ENCODE measurements at places on chromosomes 1 and 21.
A peak's percentile ranks its signal among the peaks of the same experiment; 100 is the strongest.

GRCh38 chr1:214466403-214467077 is 84.9 kb downstream of the PTPN14 start:
- no peak for DNase-seq

GRCh38 chr1:212286556-212287131 is 1.4 kb downstream of the PPP2R5A start:
- DNase-seq, result no peak

- DNase-seq, result no peak
Observed at GRCh38 chr1:193448682-193449461, 262.5 kb upstream of the B3GALT2 start.

DNA sequence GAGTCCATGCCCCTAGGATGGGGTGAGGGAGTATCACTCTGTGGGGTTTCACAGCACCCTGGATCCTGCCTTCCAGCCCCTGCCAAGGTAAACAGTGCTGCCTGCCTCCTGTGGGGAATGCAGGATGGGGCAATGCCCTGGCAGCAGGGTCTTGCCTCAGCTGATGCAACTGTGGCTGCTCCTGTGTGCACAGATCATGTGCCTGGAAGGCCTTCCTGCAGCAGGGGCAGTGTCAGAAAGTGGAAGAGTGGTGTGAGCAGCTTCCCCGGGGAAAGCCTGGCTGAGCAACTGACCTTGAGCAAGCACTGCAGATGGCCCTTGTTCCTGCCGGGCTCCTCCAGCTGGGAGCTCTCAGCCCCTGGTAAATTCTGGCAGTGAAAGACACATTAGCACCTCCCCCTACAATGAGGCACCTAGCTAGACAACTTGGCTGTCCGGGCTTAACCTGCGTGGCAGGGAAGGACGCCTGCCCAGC is 9.9 kb downstream of the TOR3A start:
- DNase-seq, result no peak

DNA sequence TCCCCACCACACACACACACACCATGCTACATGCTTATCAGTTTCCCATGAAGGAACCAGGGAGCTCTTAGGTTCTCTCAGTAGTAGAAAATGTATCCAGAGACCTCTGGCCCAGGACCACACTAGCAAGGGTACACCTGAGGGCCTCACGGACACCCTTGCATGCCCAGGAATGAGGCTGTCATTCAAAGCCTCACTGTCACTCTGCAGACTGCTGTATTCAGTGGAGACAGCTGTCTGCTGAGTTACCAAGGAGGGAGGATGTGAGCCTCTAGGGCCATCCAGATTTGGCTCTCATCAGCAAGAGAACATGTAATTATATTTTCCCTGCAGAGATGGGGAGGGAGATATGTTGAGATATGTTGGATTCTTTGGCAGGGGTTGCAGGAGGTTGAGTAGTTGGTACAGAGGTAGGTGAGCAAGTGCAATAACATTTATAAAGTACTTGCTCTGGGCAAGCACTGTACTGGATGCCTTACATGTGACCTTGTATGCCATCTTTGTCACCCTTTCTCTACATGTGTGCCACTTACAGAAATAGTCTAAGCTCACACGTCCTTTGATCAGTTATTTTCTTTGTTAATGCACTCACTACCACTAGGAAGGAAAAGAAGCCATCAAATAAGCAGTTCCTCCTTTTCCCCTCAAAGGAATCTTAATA is 250.6 kb downstream of the ZP4 start:
- DNase-seq, result no peak

- DNase-seq, result peak; percentile 41
Observed at GRCh38 chr1:9101510-9102146, 27.3 kb downstream of the GPR157 start.

GRCh38 chr1:201215531-201216357 is 25.1 kb downstream of the IGFN1 start:
- DNase-seq, result no peak

Data from CD4-positive, alpha-beta T cell treated with Interferon gamma for 1 hour (primary cell).